ENCODE measurements at places on chromosomes 13 and 19.

DNA sequence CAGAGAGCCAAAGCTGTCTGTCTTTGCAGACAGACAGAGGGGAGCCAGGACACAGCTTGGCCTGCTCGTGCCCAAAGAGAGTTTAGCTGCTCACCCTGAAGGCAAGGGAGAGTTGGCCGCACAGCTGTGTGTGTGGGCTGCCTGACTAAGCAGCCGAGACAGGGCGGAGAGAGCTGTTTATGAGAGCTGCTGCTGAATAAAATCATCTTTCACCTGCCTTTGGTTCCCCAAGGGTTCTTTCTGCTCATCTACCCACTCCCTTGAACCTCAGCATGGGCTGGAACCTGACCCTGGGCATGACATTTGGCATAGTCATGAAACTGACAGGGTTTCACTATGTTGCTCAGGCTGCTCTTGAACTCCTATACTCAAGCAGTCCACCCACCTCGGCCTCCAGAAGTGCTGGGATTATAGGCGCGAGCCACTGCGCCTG, 98.2 kb downstream of the RBM26 start:
- DNase-seq, result no peak

GRCh38 chr13:27446986-27447583, 3.3 kb downstream of the MTIF3 start:
- no peak for DNase-seq

GRCh38 chr13:30114571-30115256, 192.6 kb downstream of the KATNAL1 start:
- DNase-seq, result peak; percentile 82

- no peak for DNase-seq
Measured at GRCh38 chr13:76720821-76721220, 165.4 kb downstream of the KCTD12 start.

- no peak for DNase-seq
Measured at GRCh38 chr19:50660088-50660366, 10.8 kb downstream of the C19orf81 start.

GRCh38 chr19:5560156-5560555, 7.6 kb downstream of the TINCR start:
- no peak for DNase-seq

Data from DMS79 treated with DMSO at 0.1 percent for 48 hours (cell line).